Motor neuron (in vitro differentiated cells): ENCODE measurements at places on chromosomes 4 and X. TPM values are rescaled to one million over a fixed set of nuclear protein-coding genes. Genes with fewer than 3 reads are reported as not detected.

DNA sequence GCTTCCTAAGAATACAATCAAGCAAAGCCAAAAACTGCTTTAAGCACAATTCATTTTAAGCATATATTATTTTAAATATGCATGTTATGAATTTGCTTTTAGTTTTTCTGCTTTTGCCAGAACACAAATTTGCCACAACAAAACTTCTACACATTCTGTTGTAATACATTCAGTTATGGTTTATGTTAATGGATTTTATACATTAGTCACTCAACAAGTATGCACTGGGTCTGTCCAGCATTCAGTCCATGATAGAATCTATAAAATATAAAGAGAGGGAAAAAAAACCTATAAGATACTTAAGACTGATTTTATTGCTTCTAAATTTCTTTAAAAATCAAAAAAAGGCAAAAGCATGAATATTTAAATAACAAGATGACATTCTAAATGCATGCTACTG, 22.2 kb downstream of the IQCM start:
- ATAC-seq = no peak

The SPIN2A gene
- 2.0 and 3.1 TPM in 2 replicates for total RNA-seq

DNA sequence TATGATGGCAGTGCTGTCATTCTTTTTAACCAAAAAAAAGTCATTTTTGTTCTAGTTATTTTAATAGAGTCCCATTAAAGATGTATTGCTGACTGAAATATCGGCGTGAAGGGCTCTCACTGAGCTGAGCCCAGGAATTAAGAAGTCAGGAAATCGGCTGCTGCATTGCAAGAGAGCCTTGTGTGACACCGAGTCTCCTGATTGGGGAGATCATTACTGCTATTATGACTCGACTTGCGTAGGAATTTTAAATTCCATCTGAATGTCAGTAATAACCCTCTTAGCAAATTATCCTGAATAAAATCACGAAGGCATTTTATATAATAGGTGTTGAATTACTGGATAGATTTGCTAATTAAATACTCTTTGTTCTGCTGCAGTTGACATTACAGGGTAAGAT, 111.5 kb downstream of the POLA1 start:
- ATAC-seq = no peak

The SLC25A6 gene
- total RNA-seq = 335 and 394 TPM in 2 replicates

The NLRP2B gene
- total RNA-seq = 0.15 TPM in 1 of 2 replicates, not detected in the other

The CXCL6 gene
- total RNA-seq = 0.38 and 0.64 TPM in 2 replicates

DNA sequence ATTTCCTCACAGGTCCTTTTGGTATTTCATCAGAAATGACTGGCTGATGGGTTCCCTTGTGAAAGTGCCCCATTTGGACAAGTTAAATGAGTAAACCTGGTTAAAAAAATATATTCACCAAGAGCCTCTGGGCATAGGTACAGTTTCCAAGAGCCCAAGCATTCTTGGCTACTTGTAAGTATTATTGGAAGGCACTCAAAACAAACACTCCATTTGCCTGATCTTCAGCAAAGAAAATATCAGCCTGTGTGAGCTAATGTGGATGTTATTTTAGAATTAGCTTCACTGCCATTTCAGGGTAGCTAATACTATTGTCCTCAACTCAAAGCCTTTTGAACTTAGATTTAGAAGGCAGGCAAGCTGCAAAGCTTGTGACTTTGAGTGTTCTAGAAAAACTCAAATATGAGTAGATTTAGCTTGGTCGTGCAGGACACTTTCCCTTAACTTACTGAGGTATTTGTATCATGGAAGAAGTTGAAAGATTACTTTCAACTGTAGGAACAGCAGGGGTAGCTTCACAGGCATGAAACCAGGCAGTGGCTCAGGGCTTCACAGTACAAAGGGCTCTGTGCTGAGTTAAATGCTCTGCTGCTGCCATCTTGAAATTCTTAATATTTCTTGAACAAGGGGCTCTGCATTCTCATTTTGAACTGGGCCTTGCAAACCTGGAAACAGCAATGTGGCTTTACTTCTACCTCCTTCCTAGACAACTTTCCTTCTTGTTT, 177.2 kb downstream of the AMELX start:
- ATAC-seq = no peak

DNA sequence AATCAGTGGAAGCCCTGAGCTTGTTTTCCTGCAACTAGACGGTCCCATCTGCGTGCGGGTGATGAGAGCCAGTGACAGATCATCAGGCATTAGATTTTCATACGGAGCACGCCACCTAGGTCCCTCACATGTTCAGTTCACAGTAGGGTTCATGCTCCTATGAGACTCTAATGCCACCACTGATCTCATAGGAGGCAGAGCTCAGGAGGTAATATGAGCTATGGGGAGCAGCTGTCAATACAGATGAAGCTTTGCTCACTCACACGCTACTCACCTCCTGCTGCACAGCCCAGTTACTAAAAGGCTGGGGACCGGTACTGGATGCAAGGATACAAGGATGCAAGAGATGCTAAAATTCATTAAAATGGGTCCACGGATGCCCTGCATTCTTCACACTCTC, 61.2 kb downstream of the DHRSX start:
- no peak for ATAC-seq

- no peak for ATAC-seq
Observed at GRCh38 chr4:135354876-135355275, 1153.3 kb upstream of the PABPC4L start.

The UNC5C gene
- total RNA-seq = 3.6 and 3.8 TPM in 2 replicates

The NSUN7 gene
- total RNA-seq = 0.15 and 0.22 TPM in 2 replicates

DNA sequence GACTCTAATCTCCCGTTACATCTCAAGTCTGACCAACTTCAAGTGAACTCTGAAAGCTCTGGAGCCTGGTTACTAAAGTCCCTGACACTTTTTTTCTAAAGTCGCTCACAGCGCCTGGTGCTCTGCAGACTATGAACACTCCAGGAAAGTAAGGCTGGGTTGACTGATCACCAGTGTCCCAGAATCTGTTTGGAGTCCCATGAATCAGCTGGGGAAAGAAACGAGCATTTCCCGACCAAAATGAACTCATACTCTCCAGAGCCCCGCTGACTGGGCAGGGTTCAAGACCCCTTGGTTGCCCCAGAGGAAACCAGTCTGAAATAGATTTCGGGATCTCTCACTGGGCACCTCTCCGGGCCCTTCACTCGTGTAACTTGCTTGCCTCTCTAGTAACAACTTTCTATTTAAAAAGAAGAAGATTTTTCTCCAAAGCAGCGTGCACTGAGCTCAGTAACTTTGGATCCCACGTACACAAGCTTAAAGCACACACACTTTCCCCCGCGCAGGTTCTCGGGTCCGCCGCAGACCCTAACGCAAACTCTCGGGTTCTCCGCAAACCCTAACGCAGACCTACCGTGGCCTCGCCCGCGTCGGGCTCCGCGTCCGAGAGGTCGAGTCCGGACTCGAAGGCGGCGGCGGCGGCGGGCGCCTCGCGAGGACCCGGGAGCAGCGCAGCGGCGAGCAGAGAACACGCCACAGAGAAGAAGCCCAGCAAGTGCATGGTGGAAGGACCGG, 964 bp downstream of the VEGFC start:
- peak; percentile 48 for ATAC-seq

The ZCCHC18 gene
- 1.3 and 2.4 TPM in 2 replicates for total RNA-seq

The ARSJ gene
- total RNA-seq = 0.53 and 0.66 TPM in 2 replicates

The COL4A6 gene
- total RNA-seq = 1.3 and 1.5 TPM in 2 replicates

The AADAT gene
- 12.7 and 12.8 TPM in 2 replicates for total RNA-seq

- ATAC-seq = no peak
Observed at GRCh38 chr4:1573830-1574459, 110.2 kb downstream of the FAM53A start.

DNA sequence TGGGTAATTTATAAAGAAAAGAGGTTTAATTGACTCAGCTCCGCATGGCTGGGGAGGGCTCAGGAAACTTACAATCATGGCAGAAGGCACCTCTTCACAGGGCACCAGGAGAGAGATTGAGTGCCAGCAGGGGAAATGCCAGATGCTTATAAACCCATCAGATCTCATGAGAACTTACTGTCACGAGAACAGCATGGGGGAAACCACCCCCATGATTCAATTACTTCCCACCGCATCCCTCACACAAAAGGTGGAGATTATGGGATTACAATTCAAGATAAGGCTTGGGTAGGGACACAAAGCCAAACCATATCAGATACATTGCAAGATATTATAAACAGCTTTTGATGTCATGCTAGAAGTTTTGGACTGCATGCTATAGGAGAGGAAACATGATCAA, 204.3 kb downstream of the VEGFC start:
- no peak for ATAC-seq

- no peak for ATAC-seq
Observed at GRCh38 chr4:8920289-8920965, 48.8 kb upstream of the HMX1 start.

GRCh38 chr4:188412499-188412898, 273.3 kb downstream of the TRIML1 start:
- ATAC-seq = no peak

The QRFPR gene
- total RNA-seq = not detected in 2 replicates

The SPIN2B gene
- total RNA-seq = 17.9 and 18.8 TPM in 2 replicates

- ATAC-seq = no peak
Observed at GRCh38 chrX:12425496-12425895, 287.2 kb downstream of the FRMPD4 start.

The AFP gene
- not detected in 2 replicates for total RNA-seq

GRCh38 chr4:19689511-19689910, 562.2 kb upstream of the SLIT2 start:
- ATAC-seq = no peak
